ENCODE measurements at places on chromosomes 5 and 9.

- DNase-seq: no peak
Measured at GRCh38 chr5:8270246-8270645, 401.3 kb downstream of the MTRR start.

- DNase-seq: no peak
Measured at GRCh38 chr5:35741971-35742370, 114.7 kb upstream of the IL7R start.

DNA sequence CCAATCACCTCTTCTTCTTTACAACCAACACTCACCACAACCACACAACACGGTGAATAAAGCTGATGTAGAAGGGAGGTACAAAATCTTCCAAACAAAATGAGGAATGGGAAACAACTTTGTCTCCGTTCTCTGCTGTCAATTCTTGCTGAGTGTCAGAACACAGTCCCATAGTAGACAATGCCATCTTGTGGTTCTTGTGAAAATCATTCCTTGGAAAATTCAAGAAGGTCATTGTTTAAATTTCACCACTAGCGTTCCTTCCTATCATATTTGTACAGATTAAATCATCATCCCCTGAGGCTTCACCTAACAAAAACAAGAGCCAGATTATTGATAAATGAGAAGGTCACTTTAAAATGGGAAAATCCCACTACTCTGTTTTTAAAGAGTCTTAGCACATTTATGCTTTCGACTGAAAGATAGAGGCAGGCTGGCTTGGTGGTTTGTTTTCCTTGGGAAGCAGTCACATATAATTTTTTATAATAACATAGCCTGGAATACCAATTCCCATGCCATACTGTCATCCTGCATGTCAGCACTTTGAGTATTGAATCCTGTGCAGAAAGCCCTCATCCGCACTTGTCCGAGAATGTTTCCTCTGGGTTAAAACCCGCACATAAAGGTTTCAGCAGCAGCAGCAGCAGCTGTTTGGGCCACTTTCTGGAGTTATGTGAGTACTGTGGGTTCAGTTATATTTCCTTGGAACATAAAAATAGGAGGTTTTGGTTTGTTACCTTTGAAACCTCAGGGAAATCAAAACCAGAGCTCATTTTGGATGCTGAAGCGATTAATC is 395.0 kb upstream of the SMARCA2 start:
- DNase-seq: no peak

DNA sequence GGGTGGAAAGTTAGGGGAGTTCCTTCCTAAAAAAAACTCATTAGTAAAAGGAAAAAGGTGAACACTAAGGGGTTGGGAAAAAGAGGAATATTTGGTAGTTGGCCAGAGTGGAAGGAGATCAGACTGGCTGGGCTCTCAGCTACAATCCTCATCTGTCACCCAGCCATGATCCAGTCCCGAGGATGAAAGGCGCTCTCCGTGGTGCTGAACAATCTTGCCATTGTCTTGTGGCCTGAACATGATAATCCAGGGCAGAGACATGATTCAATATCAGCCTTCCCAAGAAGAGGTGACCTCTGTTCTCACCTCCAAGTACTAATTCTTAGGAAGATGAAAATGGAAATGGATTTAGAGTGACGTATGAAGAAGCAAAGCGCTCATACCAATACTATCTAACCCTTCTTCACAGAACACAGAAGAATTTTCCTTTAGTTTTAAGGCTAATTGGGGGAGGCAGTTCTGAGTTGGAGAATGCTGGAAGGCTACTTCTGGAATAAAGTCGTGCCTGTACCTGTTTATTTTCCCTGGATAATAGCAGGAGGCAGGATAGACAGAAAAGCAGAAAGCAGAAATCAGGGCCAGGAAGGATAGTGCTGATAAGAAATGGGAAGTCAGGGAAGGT is 36.6 kb upstream of the MYORG start:
- no peak for DNase-seq

- no peak for DNase-seq
Measured at GRCh38 chr9:108441726-108442125, 414.1 kb downstream of the ACTL7B start.

- DNase-seq: no peak
Measured at GRCh38 chr9:105146677-105147076, 97.8 kb upstream of the SLC44A1 start.

GRCh38 chr5:310941-311434 is 10.5 kb upstream of the AHRR start:
- DNase-seq: no peak

DNA sequence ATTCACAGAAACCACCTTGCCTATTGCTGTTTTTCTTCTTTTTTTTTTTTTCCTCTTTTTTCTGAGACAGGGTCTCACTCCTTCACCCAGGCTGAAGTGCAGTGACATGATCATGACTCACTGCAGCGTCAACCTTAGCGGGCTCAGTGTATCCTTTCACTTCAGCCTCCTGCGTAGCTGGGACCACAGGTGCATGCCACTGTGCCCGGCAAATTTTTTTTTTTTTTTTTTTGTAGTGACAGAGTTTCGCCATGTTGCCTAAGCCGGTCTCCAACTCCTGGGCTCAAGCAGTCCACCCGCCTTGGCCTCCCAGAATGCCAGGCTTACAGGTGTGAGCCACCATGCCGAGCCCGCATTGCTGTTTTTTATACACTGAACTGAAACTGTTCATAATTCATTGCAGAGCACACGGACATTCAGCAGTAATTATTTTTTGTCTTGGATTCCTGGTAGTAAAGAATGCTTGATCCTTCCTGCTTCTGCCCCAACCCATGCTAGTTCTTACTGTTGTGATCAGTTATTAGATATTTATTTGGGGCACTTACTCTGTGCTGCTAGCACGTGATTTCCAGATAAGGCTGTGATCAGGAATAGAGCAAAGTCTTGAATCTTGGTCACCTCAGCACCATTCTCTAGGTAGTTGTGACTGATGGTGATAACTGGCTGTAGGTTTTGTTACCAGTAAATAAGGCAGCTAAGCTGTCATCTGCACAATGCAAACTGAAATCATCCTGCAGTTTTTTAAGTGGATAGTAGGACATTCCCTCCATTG is 14.0 kb downstream of the MAP3K1 start:
- DNase-seq: no peak

DNA sequence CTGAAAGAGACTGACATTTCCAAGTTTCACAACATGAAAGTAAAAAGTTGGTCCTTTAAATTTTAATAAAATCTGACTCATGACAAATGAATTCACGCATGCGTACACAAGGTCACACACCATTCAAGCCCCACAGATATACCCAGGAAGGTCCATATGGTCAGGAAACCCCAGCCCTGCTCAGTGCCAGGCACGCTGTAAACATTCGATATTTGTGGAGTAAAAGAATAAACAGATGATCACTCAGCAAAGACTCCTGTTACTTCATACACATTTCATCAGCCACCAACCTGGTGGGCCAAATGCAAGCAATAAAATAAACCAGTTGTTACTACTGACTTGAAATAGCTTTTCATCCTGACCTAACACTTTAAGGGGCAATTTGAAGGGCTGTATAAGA is 158.0 kb upstream of the RETREG1 start:
- no peak for DNase-seq

DNA sequence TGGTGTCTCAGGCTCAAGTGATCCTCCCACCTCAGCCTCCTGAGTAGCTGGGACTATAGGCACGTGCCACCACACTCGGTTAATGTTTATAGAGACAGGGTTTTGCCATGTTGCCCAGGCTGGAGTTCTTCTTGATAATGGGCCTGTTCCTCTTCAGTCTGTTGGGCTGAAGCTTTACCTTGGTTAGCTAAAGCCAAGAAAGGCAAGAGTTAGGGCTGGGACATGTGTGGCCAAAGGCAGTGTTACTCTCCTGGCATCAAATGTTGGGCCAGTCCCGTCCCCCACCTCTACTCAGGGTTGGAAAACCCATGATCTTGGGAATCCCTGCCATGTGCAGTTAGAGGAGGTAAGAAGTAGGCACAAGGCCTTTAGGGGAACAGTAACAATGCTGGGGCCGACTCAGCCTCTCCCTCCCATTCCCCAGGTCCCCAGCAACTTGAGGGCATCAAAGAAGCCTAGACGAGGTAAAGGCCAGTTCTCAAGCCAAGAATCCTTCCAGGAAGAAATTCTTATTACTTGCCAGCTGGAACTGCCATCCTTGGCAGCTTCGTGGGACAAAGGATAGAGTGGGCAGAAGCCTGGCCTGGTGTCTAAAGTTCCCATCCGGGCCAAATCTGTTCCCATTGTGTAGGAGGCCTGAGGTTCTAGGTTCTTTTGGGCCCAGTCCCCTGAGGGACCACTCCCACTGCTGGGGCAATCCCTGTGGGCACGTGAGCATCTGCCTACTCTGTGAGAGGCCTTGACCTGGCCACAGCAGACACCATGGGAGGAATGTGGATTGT is 4.5 kb downstream of the EGR1 start:
- DNase-seq: no peak

- DNase-seq: no peak
Measured at GRCh38 chr9:90097237-90097636, 492.4 kb downstream of the GADD45G start.

- no peak for DNase-seq
Measured at GRCh38 chr5:128674837-128675446, 136.9 kb upstream of the FBN2 start.

GRCh38 chr5:7793895-7794294 is 57.0 kb downstream of the CFAP90 start:
- no peak for DNase-seq

DNA sequence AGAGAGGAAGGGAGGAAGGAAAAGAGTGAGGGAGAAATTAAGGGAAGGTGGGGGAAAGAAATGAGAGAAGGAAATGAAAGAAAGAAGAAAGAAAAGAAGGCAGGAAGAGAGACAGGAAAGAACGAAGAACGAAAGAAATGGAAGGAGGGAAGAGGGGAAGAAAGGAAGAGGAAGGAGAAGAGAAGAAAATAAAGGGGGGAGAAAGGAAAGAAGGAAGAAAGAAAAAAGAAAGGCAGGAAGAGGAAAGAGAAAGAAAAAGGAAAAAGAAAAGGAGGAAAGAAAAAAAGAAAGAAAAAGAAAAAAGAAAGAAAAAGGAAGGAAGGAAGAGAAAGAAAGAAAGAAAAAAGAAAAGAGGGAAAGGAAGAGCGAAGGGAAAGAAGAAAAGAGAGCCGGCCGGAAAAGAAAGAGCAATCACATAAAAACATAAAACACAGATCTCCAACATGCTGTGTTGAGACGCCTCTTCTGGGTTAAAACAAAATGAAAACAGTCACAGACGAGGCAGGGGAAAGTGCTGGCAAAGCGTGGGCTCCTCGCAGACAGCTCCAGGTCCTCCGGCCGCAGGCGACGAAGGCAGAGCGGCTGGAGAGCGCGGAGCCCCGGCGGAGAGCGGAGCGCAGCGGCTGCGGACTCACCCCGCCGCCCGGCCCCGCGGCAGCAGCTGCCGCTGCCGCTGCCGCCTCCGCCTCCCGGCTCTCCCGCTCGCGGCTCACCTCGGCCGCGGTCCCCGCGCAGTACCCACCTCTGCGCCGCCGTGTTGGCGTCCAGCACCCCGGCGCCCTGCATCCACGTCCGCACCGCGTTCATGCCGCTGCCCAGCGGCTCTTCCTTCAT is 896 bp downstream of the EBF1 start:
- DNase-seq: no peak

DNA sequence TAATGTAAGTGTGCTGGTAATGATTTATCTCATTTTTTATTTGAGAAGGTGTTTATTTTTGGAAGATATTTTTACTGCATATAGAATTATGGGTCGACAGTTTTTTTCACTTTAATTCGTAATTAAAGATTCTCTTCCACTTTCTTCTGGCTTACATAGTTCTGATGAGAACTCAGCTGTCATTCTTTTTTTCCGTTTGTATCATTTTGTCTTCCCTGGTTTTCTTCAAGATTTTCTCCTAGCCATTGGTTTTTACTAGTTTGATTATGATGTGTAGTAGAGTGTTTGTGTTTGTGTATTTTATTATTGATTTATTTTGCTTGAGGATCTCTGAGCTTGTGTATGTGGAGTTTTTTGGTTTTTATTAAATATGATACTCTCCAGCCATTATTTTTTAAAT is 21.7 kb downstream of the SLF1 start:
- DNase-seq: no peak

Data from central memory CD8-positive, alpha-beta T cell (primary cell).